H9 (cell line): ENCODE measurements at places on chromosomes 2 and 18. TPM values are rescaled to one million over a fixed set of nuclear protein-coding genes. Genes with fewer than 3 reads are reported as not detected.

GRCh38 chr18:46867367-46868143, 49.8 kb downstream of the PIAS2 start:
- no peak for DNase-seq

- DNase-seq = no peak
These were observed 91.4 kb upstream of the TAF1B start for GRCh38 chr2:9751831-9752230.

DNA sequence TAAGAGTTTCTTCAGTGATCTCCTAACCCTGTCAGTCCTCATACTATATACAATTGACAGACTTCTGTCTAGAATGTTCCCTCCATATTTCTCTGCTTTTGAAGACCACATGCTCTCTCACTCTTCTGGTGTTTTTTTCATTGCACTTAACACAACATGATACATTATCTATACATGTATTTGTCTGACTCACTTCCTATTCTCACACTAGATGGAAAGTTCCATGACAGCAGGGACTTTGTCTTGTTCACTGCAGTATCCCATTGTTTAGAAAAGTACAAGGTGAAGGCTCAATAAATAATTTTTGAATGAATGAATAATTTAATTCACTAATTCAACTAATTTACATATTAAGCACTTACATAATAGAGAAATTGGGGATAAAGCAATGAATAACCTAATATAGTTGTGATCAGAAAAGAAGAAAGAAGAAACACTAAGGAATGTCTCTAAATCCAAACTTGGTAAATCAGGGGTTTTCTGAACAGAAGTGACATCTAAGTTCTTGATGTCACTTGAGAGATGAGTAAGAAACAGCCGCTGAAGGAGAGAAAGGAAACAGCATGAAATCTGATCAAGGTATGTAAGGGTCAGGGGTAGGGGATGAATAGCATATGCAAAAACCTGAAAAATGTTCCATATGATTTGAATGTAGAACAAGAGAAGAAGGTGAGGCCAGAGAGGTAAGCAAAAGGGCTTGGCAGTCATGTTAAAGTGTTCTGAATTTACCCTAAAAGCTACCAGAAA, 42.4 kb downstream of the MBD2 start:
- no peak for DNase-seq

Gene STARD6
- total RNA-seq = not detected in 2 replicates

GRCh38 chr2:200318940-200319435, 12.5 kb downstream of the SPATS2L start:
- no peak for DNase-seq

GRCh38 chr18:74876630-74877243, 279.1 kb downstream of the ZNF407 start:
- DNase-seq = no peak

DNA sequence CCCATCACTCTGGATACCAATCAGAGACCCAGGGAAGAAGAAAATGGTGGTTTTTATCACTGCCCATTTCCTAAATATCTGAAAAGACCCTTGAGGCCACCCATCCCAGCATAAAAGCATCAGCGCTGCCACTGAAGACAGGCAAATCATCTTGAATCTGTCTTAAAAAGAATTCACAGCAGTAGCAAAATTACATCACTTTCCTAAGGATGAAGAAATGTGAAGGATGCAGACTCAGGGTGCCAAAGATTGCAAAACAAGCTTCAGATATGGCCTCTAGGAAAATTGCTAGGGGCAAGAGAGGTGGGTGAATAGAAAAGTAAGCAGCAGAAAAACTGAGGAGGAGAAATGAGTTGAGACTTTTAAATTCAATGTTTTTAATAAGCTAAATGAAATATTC, 70.0 kb downstream of the SLC25A12 start:
- DNase-seq = no peak

Gene MAL
- not detected in 2 replicates for total RNA-seq

- DNase-seq = no peak
These were observed 1.3 kb downstream of the CEP68 start for GRCh38 chr2:65057391-65058052.

DNA sequence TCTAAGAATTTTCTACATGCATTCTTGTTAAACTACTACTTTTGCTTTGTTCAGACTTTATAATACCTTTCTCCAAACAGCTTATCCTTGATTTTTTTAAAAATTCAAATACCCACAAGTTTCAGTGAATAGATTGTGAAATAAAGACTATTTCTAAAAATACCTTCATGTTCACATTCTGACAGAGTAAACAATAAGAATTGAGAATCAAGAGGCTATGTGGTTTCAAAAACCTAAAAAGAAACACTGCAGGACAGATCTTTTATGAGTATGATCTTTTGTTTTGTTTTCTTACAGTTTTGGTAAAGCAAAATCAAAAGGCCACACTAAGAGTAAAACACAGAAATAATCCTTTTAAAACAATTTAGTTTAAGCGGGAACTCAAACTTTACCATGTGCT, 21.2 kb downstream of the ALS2 start:
- DNase-seq = no peak

DNA sequence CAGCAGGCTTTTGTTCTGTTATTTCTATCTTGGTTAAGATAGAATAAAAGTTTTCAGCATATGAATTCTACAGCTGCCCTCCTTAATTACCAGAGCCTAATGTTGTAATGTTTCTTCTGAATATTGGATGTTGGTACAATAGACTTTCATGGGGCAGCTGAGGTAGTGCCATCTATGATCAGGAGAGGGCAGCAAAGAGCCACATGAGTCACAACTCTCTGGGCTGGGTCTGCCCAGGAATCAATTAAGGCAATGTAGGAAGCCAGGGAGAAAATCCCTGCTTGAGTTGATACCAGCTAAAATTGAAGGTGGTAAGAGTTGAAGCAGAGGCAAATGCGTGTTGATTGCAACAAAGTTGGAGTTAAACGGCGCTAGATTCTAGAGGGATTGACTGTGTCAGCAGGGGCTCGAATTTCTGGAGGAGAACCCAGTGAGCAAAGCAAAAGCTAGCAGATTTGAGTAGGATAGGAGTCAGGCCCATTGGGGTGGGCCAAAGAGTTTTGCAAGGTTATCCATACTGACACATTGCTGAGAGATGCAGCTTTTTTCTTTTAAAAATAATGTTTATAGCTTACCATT, 10.6 kb upstream of the MC5R start:
- peak; percentile 63 for DNase-seq

GRCh38 chr18:71398531-71398930, 1109.7 kb downstream of the SOCS6 start:
- DNase-seq = peak; percentile 59

- DNase-seq = no peak
These were observed 220.6 kb downstream of the SLC4A10 start for GRCh38 chr2:161844822-161845221.

Gene ALPI
- not detected in 2 replicates for total RNA-seq

Gene POTEJ
- total RNA-seq = not detected in 2 replicates

DNA sequence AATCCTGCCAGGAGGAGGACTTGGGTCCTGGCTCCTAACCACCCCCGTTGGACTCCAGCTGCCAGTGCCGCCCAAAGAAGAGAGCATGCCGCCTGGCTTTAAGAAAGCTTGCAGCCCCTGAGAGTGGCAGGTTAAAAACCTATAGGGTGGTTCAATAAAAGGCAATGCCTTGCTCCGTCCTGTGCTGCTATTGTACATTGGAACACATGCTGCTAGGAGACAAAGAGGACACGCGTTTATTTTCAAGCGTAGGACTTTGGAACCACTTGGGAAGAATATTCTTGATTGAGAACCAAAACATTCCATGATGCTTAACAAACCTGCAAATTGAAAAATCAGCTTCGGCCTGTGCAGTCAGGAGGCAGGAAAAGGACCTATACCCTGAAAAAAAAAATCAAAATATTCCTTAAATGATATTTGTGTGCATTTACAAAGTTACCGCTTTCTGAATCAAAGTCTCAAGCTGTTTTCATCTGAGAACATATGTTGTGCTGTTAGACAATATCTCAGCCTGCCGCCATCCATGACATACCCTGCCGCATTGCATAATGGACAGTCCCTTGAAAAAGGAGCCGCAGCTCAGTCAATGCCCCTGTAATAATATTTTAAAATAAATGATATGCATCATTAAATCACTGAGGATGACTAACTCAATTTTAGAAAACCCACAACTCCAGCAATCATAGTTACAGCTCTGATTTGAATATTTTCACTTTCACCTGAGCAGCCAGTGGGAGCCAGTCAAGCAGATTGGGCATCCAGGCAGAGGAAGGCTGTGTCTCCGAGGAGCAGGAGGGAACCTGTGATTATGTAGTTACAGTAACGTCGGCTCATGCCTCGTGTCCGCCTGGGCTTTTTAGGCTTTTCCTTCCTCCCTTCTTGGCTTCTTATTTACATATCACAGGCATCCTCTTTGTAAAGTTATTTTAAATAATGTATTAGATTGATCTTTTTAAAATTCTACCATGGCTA, 805.6 kb upstream of the FANCL start:
- DNase-seq = no peak

DNA sequence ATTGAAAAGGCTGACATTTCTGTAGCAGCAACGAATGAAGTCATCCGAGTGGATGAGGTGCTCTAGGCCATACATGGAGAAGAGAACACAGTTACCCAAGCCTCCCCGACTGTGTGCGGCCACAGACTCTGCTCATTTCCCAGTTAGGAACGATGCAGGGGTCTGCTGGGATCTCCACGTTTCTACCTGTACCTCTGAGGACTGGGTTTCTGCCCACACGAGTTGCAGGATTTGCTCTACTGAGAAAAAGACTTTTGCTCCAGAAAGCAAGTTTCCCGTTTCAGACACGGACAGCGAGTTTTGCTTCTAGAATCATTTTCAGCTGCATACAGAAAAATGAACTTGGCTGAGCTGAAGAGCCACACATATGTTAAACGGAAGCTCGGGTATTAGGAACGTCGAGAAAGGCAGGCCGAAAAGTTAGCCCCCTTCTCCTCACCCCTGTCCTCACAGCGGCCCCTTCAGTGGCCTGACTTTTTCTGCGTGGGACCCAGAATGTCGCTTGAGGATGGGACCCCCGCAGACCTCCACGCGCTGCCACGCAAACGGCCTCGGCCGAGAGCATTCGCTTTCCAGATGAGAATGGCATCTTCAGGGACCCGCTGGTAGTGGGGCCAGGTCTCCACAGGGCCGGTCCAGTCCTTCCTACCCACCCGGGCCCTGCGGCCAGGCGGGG, 582 bp upstream of the RAB31 start:
- DNase-seq = no peak

DNA sequence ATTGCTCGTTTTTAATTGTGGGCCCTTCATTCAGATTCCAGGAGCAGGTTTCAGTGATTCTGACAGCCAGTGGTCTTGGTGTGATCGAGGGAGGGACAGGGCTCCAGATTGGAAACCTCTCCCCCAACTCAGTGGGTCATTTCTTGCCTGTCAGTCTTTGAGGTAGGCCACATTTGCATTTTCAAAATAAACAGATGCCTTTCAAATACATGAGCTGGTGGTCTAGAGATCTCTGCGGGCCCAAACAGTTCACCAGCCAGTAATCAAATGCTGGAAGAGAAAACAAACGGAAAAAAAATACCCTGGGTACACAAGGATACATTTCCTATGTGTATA, 210.4 kb upstream of the SP5 start:
- no peak for DNase-seq

GRCh38 chr2:205001300-205001966, 456.2 kb downstream of the PARD3B start:
- DNase-seq = no peak
